Activated CD8-positive, alpha-beta memory T cell treated with anti-CD3 and anti-CD28 coated beads for 1 hour (primary cell): ENCODE measurements at places on chromosomes 6 and 20.

DNA sequence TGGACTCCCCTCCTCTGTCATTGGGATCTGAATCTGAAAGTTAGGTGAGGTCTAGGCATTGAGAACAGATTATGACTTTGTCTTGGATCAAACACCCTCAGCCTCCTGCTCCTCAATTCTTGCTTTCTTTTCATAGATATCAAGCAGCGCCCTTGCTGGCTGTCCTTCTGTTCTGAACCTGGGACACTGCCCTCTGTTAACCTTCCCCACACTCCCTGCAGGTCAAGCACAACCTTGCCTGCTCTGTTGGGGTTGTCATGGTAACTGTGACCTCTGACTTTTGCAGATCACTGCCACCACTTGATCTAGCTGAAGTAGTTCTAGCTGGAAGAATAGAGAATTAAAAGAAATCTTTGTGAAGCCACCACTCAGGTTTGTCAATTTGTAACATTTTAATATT, 16.4 kb upstream of the MICA start:
- DNase-seq = no peak

GRCh38 chr6:288866-289265, 3.4 kb upstream of the DUSP22 start:
- no peak for DNase-seq

GRCh38 chr20:12504779-12505178, 504.0 kb upstream of the SPTLC3 start:
- no peak for DNase-seq

DNA sequence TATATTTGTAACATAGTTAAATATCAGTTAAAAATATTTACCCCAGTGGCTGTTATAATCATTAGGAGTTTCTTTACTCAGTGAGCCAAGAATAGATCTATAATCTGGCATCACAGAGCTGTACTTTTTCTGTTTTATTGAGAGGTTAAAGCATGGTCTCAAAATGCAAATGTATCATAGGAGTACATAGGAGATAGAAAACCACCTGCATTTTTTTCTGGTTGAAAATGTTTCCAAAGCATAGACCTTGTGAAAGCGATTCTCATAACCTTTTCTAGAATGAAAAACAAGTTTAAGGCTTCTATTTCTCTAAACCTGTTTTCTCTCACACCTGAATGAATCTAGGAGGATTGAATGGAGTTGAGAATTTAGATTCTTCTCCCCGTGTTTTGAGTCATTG, 14.4 kb downstream of the KCNQ5 start:
- DNase-seq = no peak

DNA sequence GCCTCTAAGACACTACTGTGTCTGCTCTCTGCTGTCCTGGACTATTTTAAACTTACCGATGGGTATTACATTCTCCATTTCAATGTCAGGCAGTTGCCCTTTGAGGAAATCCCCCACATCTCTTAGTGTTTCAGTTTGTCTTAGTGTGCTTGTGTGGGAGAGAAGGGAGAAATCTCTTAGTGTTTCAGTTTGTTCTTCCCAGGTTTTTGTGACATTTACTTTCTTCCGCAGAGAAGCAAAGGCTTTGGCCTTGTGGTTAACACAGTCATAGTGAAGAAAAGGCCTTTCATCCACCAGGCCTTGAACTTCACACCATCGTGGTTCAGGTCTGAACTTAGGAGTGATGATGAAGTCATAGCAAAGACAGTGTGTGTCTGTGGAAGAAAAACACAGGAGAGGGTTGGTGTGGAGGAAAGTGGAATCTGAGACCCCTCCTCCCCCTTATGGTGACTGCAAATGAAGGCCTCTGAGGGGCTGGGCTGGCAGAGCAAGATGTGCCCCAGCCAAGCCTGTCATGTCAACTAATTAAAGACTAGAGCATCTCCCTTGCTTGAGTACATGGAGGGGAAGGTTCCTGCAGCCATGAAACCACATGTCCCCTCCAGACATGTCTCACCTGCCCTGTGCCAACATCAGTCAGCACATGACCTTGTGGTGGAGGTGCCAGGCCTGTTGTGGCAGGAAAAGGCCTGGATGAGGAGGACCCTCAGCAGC, 23.9 kb downstream of the RAET1L start:
- DNase-seq = no peak

DNA sequence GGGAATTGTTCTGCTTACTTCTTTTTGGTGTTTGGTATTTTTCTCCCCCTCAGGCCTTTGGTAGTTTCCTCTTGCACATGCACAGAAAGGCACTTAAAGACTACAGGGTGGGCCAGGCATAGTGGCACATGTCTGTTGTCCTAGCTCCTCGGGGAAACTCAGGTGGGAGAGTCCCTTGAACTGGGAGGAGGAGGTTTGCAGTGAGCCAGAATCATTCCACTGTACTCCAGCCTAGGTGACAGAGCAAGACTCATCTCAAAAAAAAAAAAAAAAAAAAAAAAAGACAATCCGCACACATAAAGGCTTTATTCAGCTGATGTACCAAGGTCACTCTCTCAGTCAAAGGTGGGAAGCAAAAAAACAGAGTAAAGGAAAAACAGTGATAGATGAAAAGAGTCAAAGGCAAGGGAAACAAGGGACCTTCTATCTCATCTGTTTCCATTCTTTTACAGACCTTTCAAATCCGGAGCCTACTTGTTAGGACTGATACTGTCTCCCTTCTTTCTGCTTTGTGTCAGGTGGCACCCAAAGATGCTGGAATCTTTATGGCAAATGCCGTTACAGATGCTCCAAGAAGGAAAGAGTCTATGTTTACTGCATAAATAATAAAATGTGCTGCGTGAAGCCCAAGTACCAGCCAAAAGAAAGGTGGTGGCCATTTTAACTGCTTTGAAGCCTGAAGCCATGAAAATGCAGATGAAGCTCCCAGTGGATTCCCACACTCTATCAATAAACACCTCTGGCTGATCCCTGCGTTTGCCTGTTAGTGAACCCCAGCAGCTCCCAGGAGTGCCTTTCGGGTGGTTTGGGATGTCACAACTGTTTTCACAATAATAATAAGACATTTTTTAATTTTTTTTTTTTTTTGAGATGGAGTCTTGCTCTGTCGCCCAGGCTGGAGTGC, 9.3 kb downstream of the DEFB123 start:
- no peak for DNase-seq

DNA sequence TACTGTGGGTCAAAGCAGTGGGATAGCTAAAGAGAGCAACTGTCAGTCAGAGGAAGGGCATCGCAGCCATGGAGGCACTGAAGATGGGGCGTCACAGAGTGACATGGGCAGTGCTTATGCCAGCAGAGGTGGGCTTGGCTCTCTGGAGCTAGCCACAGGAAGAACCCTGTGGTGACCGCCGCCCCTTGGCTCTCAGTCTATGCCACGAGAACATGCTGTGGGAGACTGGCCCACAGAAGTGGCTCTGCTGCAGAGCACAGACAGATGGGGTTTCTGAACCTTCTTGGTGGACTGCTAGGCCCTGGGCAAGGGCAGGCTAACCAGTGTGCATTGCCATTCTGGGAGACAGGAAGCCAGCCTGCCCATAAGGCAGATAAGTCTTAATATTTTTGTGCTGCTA, 290.0 kb upstream of the SUPT3H start:
- no peak for DNase-seq

- no peak for DNase-seq
Measured at GRCh38 chr20:58938078-58938477, 43.0 kb upstream of the NELFCD start.

GRCh38 chr6:145808239-145808638, 6.4 kb downstream of the FBXO30 start:
- DNase-seq = no peak
